Nucleus accumbens (tissue), 56 donors: ENCODE measurements at places on chromosomes 16 and 17.

- no peak for DNase-seq
These were observed 114.6 kb upstream of the MED13 start for GRCh38 chr17:62179525-62180161.

DNA sequence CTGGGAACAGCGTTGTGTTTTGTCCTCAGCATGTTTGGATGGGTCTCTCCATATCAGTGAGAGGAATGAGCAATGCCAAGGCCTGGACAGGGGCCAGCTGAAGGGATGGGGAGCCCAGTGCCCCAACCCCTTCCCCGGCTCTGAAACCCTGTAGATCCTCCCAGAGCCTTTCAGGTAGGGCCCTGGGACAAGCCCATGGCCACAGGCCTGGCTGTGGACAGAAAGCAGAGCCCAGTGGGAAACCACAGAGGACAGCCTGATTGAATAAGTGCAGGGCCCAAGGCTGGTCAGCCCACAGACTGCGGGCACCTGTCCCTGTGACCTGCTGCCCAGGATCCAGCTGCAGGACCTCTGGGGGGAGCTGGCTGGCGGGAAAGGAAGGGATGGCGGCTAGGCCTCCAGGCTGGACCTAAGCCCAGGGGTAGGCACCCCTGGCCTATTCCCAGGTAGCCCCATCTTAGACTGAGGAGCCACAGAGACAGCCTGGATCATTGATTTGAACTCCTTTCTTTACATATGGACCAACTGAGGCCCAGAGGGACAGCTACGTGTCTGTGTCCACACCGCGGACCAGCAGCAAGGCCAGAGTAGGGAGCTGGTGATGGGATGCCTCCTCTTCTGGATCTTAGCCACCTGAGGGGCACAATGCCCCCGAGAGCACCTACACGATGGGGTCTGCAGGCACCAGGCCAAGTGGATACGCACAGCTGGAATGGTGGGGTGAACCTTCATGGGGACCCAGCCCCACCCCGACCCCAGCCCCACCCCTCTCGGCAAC lies 1.3 kb downstream of the CCDC102A start:
- no peak for DNase-seq

DNA sequence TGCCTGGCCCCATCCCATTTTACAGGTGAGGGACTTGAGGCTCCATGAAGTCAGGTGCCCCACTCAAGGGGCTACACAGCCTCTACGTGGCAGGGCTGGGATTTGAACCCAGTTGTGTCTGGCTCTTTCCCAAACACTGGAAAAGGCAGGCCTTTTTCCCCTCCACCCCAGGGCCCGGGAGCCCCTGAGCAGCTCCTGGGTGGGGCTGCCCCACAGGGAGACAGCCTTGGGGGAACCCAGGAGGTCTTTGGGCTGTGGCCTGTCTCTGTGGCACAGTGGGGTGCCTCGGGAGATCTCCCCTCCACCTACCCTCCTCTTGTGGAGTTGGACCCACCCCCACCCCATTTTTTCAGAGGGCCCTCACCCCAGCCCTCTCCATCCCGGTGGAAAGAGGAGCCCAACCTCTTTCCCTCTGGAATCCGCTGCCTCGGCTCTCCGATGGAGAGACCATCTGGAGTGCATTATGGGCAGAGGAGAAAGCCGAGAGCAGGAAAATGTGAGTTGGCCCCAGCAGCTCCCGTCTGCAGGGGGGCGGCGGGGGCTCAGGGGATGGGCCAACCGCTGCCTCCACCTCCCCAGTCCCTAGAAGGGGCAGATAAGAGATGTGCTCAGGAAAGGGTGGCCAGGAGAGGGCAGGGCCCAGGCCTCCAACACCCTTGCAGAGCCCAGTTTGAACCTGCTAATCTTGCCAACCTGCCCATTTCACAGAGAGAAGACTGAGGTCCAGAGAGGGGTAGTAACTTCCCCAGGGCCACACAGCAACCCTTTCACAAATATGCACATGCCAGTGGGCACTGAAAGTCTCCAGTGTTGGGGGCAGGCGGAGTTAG lies 15.4 kb upstream of the TMEM92 start:
- DNase-seq, result no peak

GRCh38 chr16:80997139-80997798 lies 9.4 kb downstream of the CMC2 start:
- DNase-seq, result no peak

DNA sequence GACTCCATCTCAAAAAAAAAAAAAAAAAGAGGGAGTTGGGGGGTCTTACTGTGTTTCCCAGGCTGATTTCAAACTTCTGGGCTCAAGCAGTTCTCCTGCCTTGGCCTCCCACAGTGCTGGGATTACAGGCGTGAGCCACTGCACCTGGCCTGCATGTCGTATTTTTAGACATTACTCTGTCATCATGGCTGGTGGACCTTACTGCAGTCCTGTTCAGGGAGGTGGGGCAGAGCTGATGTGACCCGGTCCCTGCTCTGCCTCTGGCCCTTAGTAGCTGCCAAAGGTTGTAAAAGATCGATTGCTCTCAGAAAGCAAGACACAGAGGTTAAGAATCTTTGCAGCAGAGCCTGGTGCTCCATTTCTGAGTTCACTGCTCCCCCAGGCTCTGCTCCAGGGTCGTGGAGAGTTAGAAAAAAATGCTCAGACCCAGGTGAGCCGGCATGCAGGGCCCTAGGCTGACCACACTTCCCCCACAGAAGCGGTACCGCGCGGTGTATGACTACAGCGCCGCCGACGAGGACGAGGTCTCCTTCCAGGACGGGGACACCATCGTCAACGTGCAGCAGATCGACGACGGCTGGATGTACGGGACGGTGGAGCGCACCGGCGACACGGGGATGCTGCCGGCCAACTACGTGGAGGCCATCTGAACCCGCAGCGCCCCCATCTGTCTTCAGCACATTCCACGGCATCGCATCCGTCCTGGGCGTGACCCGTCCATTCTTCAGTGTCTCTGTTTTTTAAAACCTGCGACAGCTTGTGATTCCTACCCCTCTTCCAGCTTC lies 7.1 kb upstream of the LASP1NB start:
- no peak for DNase-seq

GRCh38 chr16:84818133-84818532 lies 1.7 kb upstream of the CRISPLD2 start:
- no peak for DNase-seq

DNA sequence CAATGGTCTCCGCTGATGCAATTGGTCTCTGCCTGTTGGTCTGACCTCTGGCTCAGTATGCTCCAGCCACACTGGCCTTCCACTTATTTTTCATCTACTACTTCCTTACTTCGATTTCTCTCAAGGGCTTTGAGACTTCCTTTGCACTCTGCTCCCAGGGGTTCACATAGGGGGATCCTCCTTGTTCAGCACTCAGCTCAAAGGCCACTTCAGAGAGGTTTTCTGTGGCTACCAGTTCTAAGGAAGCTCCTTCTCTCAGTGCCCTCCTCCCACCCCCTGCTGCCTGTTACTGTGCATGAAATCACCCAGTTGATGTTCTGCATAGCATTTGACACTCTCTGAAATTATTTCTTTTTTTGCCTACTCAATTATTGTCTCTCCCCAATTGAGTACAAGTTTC lies 476.4 kb downstream of the HS3ST3B1 start:
- DNase-seq, result no peak

DNA sequence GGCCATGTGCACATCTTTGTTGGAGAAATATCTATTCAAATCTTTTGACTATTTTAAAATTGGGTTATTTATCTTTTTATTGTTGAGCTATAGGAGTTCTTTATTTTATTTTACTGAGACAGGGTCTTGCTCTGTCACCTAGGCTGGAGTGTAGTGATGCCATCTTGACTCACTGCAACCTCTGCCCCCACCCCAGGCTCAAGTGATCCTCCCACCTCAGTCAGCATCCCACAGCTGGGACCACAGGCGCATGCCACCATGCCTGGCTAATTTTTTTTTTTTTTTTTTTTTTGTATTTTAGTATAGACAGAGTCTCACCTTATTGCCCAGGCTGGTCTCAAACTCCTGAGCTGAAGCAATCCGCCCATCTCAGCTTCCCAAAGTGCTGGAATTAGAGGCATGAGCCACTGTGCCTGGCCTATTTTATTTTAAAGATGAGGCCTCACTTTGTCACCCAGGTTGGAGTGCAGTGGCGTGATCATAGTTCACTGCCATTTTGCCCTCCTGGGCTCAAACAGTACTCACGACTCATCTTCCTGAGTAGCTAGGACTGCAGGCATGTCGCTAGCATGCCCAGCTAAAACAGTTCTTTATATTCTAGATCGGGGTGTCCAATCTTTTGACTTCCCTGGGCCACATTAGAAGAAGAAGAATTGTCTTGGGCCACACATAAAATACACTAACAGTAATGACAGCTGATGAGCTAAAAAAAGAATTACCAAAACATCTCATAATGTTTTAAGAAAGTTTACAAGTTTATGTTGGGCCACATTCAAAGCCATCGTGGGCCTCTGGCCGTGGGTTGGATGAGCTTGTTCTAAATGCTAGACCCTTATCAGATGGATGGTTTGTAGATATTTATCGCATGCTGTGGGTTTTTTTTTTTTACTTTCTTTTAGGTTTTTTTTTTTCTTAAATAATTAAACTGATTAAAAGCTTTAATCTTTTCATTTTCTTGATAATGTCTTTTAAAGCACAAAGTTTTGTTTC lies 13.7 kb downstream of the TENT4B start:
- DNase-seq, result no peak
